ENCODE measurements at places on chromosomes 2 and 18.

GRCh38 chr2:36492216-36492945 lies 105.6 kb downstream of the FEZ2 start:
- DNase-seq = no peak

GRCh38 chr2:25400576-25401216 lies 59.0 kb upstream of the DNMT3A start:
- no peak for DNase-seq

DNA sequence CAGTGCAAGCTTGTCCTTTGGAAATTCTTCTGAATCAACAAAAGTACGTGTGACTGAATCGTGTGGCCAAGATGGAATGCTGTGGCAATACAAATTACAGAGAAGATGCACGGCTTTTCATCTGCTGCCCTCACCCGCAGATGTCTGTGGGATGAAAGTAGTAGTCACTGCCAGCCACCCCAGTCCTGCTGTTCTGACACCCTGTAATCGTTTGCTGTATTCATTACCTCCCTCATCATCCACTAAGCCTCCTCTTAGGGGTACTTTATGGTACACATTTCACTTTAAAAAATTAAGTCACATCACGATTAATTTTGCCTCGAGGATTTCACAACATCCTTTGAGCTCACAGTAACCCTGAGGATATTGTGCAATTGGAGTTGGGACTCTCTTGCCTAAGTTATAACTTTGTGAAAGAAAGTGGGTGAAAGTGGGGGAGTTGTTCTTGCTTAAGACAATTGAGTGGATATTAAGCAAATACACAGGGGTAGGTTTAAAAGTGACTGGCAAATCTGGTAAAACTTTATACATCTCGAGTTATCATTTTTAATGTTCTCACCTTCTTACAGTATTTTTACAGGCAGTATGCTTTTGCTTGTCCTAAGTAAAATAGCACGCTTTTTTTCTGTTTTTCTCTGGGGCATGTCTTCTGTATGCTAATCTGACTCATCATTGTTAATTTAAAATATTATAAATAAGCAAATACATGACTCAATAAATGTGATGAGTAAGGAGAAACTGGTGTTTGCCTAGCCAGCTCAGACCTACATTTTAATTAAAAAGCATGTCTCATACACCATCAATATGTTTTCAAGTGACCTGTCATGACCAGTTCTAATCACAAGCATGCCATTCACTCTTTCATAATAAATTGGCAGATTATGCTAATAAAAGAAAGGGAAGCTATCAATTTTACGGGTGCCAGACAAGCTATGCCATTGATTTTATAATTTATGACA lies 680.9 kb downstream of the IRS1 start:
- DNase-seq = peak; percentile 43

DNA sequence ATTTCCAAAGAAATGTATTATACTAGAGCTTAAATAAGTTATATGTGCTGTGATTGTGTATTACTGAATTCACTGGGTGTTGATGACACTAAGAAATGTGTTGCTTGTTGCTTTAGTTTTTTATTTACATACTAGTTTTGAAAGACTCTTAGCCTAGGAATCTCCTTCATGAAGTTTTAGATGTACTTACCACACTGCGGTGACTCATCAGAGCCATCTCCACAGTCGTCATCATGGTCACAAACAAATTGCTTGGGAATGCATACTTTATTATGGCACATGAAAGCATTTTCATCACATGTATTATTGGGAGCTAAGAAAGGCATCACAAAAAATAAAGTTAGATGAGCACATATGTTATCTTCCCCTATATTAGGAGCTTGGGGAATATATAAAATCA lies 1624.2 kb downstream of the LRP1B start:
- DNase-seq = peak; percentile 40

- DNase-seq = peak; percentile 21
Measured at GRCh38 chr2:29259221-29259620, 144.0 kb downstream of the CLIP4 start.

- no peak for DNase-seq
Measured at GRCh38 chr2:6312367-6312766, 553.3 kb downstream of the CMPK2 start.

DNA sequence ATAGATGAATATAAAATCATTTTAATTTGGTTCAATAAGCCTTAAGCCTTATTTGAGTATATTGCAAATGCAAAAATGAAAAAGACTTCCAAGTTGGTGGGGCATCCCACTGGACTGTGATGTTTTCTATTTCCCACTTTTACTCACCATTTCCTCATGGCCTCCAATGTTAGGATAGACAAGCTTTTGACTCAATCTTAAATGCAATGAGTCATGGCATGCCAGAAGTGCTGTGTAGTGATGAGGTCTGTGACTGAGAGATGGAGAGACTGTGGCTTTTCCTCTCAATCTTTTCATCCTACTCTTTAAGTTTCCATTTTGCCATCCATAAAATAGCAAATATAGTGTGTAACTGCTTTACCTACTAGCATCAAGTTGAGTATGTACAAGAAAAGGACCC lies 1401.2 kb upstream of the CELF4 start:
- peak; percentile 52 for DNase-seq

DNA sequence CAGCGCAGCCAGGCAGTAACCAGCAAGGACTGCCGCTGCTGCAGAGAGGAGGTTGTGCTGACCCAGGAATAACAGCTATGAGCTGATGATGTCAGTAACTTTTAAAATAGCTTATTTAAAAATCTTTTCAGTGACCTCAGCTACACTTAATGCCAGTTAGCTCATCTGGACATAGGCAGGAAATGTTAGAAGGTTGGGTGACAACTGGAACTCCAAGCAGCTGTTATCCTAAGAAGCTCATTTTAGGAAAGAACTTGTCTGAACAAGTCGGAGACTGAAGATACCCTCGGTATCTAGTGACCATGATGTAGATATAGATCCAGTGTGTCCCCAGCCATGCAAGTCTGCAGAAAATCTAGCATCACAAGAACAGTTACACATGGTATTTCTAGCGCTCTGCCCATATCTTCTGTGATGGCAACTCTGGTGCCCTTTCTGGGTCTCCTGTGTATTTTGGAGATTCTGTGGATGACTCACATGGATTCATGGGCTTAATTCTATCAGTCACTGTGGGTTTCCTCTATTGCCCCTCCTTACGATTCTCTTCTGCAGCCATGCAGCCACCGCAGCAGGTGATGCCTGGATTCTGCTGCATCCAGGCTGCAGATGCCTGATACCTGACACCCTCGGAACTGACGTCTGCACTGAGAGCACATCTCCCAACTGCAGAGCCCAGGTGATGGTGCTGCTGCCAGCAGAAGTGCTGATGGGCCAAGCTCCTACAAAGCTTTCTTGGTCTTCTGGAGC lies 19.8 kb upstream of the PLEK start:
- no peak for DNase-seq

GRCh38 chr2:65017335-65017734 lies 28.1 kb downstream of the SLC1A4 start:
- DNase-seq = no peak

GRCh38 chr2:107811411-107811810 lies 15.3 kb upstream of the RGPD4 start:
- no peak for DNase-seq

- DNase-seq = no peak
Measured at GRCh38 chr18:66300141-66300540, 303.7 kb downstream of the CDH19 start.

DNA sequence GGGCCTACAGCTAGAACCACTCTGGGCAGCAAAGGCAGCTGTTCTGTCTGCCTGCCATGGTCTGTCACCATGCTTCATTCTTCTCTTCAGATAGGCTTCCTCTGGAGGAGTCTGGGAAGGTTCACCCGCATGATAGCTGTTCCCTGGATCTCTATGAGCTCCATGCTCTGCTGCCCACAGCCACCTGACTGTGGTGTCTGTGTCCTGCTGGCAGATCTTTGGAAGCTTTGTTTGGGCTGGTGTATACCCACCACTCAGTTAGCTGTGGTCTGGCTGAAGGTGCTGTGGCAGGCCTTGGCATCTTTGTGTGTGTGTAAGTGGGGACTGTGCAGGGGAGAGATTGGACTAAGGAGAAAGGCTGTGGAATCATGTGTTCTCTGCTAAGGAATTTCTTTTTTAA lies 23.4 kb downstream of the MYO1B start:
- no peak for DNase-seq

- DNase-seq = no peak
Measured at GRCh38 chr2:241285596-241285995, 29.9 kb downstream of the HDLBP start.

- DNase-seq = no peak
Measured at GRCh38 chr2:68426848-68427579, 40.1 kb downstream of the FBXO48 start.

DNA sequence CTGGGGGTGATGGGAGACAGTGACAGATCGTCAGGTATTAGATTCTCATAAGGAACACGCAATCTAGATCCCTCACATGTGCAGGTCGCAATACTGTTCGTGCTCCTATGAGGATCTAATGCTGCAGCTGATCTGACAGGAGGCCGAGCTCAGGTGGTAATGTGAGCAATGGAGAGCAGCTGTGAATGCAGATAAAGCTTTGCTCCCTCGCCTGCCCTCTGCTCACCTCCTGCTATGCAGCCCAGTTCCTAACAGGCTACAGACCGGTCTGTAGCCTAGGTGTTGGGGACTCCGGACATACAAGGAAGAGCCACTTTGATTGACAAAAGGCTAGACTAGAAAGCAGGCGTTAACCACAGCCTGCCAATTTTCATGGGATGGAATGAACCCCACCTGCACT lies 183.6 kb upstream of the TMEM200C start:
- no peak for DNase-seq

GRCh38 chr2:40955635-40956034 lies 503.7 kb upstream of the SLC8A1 start:
- DNase-seq = peak; percentile 6

DNA sequence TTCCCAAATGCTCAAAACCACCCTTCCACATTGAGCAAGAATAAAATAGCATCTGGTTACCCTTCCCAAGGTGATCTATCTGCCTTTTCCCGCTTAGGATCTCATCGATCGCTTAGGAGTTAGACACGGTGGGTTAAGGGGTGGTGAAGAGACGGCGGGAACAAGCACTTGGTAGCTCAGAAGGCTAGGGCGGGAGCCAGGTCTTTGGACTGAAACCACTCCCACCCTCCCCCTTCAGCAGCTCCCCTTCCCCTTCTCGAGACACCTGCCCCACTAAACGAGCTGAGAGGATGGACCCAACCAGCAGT lies 513 bp downstream of the THOC1 start:
- DNase-seq = peak; percentile 52

GRCh38 chr2:106037932-106038331 lies 156.2 kb downstream of the UXS1 start:
- DNase-seq = no peak

DNA sequence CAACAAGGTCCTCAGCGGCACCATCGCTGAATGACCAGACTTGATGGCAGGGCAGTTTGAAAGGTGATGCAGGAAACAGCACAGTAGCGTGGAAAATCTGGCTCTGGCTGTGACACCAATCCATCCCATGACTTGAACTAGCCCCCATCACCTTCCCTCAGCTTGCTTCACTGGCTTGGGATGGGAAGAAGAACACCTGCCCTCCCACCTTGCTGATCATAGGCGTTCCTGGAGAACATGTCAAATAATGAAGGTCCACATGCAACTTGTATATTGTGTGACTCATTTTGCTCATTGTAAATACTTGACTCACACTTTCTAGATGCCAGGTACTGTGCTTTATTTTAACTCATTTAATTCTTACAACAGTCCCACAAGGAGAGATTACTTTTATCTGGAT lies 292.4 kb upstream of the SPRED2 start:
- DNase-seq = no peak

- peak; percentile 30 for DNase-seq
Measured at GRCh38 chr2:118855451-118856279, 8.2 kb upstream of the EN1 start.

GRCh38 chr2:32274289-32274688 lies 3.4 kb upstream of the YIPF4 start:
- DNase-seq = no peak

GRCh38 chr2:10161206-10161931 lies 38.8 kb downstream of the RRM2 start:
- DNase-seq = peak; percentile 57

DNA sequence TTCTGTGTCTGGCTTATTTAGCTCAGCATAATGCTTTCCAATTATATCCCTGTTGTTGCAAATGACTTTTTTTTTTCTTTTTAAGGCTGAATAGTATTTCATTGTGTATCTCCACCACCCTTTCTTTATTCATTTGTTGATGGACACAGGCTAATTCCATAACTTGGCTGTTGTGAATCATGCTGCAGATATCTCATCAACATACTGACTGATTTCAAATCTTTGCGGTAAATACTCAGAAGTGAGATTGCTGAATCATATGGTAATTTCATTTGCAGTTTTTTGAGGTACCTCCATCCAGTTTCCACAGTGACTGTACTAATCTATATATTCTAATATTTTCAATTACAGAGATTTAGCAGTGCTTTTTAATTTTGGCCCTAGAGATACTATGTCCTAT lies 266.2 kb downstream of the TMX3 start:
- DNase-seq = no peak

- DNase-seq = peak; percentile 14
Measured at GRCh38 chr2:117512307-117512706, 302.2 kb upstream of the DDX18 start.

DNA sequence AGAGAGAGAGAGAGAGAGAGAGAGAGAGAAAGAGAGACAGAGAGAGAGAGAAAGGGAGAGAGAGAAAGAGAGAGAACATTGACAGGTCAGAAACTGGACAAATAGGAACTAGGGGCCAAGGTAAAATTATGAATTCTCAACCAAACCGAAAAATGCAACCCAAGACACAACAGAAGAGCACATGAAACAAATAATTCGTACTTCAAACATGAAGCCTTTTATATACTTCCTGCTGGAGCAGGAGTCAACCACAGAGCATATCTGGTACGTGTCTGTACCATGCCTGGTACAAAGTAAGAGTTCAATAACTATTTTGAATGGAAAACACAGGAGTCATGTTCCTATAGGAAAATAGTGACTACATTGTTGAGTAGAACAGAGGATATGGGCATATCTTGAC lies 6.5 kb upstream of the VPS54 start:
- no peak for DNase-seq

- no peak for DNase-seq
Measured at GRCh38 chr2:132400169-132400900, 16.3 kb upstream of the GPR39 start.

DNA sequence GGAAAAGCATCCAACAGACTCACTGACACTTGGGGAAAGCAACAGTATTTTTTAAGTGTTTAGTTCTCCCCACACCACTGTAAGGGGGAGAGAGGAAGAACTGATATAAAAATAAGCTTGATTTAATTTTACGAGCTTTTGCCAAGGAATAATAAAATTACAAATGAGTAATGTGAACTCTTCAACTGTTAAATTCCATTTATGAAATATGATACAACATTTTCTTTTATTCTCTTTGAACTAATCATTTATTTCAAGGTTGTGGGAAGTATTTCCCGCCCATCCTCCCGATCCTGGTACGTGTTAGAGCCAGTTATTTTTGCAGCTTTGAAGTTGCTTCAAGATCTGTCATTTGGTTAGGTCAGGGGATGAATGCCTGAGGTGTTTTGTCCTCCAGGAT lies 35.2 kb downstream of the WDPCP start:
- DNase-seq = no peak

- no peak for DNase-seq
Measured at GRCh38 chr2:111196435-111196834, 75.7 kb downstream of the BCL2L11 start.

- no peak for DNase-seq
Measured at GRCh38 chr2:160268151-160268781, 68.2 kb upstream of the ITGB6 start.
